ENCODE measurements at places on chromosomes 7 and 10.

DNA sequence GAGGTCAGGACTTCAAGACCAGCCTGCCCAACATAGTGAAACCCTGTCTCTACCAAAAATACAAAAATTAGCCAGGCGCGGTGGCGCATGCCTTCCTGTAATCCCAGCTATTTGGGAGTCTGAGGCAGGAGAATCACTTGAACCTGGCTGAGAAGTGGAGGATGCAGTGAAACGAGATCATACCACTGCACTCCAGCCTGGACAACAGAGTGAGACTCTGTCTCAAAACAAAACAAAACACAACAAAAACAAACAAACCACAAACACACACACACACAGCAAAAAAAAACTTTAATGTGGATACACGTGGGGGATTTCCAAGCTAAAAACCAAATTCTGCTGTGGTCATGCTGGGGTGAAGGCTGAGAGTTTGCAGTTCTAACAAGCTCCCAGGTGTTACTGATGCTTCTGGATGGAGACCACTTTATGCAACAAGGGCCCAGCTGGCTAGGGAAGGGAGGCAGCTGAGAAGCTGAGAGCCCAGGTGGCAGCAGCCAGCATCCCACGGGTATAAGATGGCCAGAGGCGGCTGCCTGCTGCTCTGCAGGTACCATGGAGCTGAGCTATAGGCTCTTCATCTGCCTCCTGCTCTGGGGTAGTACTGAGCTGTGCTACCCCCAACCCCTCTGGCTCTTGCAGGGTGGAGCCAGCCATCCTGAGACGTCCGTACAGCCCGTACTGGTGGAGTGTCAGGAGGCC, at the start of gene ZP3:
ZP3 (plus strand) TSS at position 538 of the 699 bp plus-strand sequence; CDS start at position 553, 15 bp downstream.
- DNase-seq: no peak

DNA sequence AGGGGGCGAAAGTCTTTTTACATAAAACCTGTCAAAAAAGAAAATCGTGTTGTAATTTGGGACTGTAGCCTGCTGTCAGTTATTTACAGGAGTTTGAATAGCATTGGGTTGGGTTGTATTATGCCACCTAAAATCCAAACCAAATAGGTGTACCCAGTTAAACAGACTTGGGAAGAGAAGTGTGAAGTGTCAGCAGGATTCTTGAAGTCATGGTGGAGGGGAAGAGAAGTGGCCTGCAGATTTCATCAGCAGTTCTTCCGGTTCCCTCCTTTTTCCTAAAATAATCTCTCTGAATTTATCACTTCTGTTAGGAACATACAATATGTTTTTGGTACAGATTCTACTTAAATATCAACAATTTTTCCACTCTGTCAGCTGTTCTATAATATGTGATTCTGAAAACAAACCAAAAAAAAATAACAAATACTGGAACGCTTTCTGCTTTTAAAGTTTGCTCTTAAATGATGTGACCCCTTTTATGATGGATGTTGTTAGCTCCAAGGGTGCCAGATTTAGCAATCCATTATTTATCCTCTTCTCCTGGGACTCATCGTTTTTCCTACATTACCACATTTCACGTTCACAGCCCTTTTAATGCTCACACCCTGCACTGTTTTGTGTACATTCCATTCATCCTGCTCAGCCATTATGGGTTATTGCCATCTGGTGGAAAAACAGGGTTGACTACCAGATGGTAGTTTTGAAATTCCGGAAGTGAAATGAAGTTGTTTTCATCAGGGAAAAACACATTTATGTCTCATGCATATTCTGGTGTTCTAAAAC, 18.7 kb upstream of the ARHGAP12 start:
- peak; percentile 74 for DNase-seq

GRCh38 chr10:101256387-101256786, 27.1 kb upstream of the LBX1 start:
- DNase-seq: no peak

GRCh38 chr7:96189129-96189820, 132.6 kb downstream of the SLC25A13 start:
- DNase-seq: no peak

DNA sequence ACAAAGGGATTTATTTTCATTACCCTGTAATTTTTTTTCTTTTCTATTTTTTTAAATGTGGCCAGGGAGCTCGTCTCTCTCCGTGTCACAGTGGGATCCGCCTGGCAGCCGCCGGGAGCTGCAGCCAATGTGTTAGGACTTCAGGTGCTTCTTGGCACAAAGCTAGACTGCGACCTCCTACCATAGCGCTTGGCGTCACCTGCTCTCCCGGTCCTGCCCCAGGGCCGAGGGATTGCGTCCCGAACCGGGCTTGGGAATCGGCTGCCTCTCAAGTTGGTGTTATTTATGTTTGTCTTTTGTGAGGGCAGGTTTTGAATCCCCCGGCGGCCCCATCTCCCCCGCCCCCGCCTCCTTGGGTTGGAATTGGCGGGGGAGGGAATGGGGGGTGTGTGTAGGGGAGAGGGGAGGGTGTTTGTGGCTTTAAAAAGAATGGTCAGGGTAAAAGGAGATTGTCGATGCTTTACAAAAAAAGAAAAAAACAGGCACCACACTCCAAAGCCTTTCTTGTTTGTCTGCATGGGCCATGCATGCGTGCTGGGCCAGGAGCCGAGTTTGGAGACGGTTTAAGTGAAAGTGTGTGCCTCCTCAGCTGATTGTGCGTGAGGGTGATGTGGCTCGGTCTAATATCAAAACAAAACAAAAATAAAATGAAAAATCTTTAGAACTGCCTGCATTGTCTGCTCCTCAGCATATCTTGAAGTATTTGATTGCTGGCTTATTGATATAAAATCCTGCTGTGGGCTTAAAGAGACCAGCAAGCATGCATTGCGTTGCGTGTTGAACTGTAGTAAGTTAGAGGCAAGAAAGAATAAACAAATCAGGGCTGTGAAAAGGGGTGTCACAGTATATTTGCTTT, 1.2 kb downstream of the PPP1R9A start:
- peak; percentile 90 for DNase-seq

DNA sequence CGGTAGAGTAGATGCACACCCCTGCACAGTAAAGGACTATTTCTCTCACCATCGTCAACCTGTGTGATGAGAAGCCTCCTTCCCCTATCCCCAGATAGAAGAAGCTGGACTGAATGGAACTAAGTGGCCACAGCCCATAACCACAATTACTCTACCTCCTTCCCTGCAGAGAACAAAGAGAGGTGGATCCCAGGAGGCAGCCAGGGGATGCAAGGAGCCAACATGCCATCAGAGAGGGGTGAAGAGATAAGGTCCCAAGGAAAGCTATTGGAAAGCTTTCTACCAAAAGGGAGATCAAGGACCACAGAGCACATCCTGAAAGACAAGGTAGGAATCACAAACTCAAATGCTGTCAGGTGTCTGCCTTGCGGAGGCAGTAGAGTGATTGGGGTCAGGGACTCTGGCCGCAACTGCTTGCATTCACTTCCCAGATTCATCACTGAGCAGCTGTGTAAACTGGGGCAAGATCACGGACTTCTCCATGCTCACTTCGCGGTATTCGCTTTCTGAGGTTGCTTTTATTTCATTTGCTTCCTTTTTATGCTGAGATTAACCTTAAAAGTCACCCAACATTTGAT, 81.6 kb upstream of the MYO3A start:
- DNase-seq: no peak

DNA sequence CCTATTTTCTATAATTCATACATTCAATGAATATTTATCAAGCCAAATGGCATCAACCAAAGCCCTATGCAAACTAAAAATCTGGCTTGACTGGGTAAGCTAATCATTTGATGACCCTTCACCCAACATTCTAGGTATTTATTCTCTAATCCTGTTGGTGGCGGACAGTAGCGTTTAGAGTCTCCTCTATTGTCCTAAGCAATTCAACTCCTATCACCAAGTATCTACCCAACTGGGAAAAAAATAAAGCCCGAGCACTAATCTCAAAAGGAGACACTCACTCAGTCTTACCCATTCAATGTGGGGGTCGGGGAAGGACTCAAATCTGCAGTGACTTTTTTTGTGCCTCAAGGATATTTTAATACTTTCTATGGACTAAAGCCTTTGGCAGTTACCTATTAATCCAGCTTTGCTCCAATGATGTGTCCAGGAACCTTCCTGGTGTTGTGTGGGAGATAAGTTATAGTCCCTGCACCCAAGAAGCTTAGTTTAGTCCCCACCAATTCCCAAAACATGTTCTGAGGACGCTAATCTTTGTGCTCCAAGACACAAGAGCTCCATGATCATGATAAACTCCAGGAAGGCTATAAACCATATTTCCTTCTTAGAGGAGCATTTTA, 30.6 kb downstream of the DNMBP start:
- no peak for DNase-seq

DNA sequence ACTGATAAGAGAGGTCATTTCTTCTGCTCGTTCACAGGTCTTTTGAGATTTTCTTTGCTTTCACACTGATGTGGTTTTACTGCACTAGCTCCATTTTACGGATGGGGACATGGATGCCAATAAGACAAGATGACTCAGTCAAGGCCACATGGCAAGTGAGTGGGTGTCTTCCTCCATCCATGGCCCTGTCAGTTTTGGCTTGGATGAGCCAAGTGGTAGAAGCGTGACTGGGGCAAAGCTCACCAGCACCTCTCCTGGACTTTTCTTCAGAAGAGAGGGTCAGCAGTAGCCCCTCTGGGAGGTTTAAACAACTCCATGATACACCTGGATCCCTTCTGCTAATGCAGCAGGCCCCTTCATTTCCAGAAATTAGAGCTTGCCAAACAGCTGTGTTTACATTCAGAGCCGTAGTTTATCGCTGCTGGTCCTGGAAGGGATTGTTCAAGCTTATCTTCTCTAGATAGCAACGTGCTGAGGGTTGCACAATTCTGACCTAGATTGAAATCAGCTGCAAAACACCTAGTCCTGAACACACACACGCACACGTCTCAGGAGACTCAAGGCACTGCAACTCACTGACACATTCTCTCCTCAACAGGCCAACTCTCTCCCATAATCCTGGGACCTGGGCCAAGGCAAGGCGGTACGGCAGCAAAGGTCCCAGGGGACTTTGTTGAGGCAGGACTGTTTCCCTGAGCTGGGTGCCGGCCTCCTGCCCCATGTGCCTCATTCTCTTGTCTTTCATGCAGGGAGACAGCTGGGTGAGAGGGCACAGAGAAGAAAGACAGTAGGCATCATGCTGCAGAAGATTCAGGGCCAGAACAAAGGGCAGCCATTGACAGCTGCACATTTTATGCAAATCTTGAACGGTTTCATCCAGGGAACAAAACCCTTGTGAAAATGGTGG, 14.2 kb upstream of the PDCD4 start:
- no peak for DNase-seq

- DNase-seq: no peak
Observed at GRCh38 chr7:42666994-42667393, 244.9 kb downstream of the C7orf25 start.

- DNase-seq: no peak
Observed at GRCh38 chr7:2480070-2480408, 3.8 kb upstream of the GRIFIN start.

- no peak for DNase-seq
Observed at GRCh38 chr10:49597426-49598163, 12.5 kb upstream of the SLC18A3 start.

GRCh38 chr7:41206267-41206666, 496.6 kb downstream of the INHBA start:
- no peak for DNase-seq

- no peak for DNase-seq
Observed at GRCh38 chr7:10952588-10952987, 21.1 kb upstream of the PHF14 start.

DNA sequence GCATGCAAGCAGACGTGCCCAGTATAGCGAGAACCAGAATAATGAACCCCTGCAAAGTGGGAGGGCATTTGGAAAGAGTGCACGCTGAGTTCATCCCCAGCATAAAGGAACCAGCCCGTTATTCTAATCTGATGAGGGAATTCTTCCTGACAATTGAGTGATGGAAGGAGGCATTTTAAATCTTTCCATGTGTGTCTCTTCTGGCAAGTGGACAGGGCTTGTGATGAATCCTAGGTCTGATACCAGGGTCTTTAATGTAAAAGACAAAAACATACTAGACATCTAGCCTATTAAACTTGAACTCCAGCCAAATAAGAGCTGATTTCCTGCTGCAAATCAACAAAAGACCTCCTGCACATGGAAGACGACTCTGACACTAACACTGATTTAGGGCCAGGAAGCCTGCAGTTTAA, 301.2 kb downstream of the DPP6 start:
- DNase-seq: no peak

DNA sequence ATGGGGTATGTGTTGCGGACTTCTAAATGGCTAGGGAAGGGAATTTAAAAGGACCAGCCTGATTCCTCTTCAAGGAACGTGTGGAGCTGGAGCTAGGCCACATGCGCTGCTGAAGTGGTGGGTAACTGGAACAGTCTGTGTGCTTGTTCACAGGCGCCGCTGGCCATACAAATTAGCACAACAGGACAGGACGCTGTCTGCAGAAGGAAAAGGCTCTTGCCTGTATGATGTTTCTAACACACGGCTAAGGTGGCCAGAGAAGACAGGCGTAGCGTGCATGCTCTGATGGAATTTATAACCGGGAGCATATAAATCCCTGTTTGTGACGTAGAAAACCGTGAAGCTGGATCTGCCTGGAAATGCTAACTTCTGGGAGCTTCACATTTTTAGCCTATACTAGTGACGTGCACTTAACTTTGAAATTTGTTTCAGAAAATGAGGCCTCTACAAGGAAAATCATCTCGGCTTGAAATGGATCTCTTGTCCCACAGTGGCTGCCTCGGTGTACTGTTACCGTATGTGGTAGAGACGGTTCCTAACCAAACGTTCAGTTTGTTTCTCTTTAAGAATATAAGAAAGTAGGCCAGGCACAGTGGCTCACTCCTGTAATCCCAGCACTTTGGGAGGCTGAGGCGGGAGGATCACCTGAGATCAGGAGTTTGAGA, 569.4 kb downstream of the PTPRN2 start:
- DNase-seq: no peak

- no peak for DNase-seq
Observed at GRCh38 chr7:115040495-115040894, 118.6 kb downstream of the MDFIC start.

DNA sequence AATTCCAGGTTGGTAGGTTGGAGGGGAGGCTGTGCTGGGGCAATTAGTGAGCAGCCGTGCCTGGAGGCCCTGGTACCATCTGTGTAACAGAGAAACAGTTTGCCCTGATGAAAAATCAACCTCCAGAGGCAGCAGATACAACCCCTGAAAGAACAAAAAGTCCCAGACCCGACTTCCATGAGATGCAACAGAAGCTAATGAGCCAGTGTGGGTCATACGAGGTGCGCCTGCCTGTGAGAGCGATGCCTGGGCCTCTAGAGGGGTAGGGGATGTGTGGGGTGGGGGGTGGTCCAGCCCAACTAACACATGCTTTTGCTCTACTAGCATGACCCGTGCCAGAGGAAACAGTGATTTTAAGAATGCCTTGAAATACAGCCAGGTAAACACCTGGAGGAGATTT, 39.3 kb downstream of the CELF2 start:
- DNase-seq: no peak

- DNase-seq: peak; percentile 92
Observed at GRCh38 chr10:94403380-94404213, 1.3 kb downstream of the TBC1D12 start.

DNA sequence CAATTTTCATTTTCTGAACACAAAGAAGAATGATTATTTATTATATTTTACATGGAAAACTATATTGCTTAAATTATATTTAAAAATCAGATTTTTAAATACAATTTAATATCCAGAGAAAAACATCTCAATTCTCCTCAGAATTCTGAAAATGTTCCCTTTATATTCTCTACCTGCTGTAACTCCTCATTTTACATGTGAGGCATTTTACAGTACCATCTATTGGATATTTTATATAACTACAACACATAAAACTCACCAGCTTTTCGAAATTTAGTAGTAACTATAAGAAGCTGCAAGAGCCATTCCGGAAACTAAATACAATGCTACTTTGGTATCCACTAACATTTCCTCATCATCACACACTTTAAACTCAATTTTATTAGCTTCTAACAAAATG, 264.6 kb downstream of the DGKB start:
- peak; percentile 11 for DNase-seq
